ENCODE measurements at places on chromosomes 4 and X. TPM values are rescaled to one million over a fixed set of nuclear protein-coding genes. Genes with fewer than 3 reads are reported as not detected.

Gene ARL9
- 0.07 TPM for total RNA-seq

Gene CTAG2
- total RNA-seq: not detected

Gene TRPC5OS
- not detected for total RNA-seq

Gene ARMCX5
- total RNA-seq: 22.0 TPM

Gene DCLK2
- total RNA-seq: 2.0 TPM

Gene USP17L25
- total RNA-seq: not detected

Gene MAGEB2
- total RNA-seq: not detected

Gene TRAM1L1
- 0.26 TPM for total RNA-seq

Gene AKAP14
- not detected for total RNA-seq

Gene DMRTC1
- not detected for total RNA-seq

Gene LRCH2
- 3.4 TPM for total RNA-seq

All from pulmonary artery endothelial cell (primary cell).